ENCODE measurements at places on chromosomes 11 and 22.

DNA sequence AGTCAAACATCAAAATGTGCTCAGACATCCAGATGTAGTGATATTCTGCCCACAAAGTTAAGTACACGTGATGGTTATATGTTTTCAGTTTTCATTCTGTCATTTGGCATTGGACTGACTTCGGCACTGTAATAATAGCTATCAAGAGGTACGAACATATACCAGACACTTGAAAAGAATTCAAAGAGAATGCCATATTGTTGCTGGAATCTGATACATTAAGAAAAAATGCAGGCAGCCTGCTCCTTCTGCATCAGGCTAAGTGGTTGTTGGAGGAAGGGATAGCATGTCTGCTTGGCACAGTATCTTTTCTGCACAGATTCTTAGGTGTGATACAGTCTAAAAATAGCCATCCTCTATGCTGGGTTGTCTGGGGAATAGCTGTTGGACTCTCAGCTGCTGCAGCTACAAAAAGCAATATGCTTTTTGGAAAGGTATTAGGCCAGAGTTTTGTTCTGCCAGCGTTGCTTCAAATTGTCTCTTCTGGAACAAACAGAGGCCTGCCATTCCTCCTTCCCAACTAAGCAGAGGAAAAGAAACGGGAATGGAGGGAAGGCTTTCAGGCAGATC is 892.6 kb downstream of the TBC1D22A start:
- DNase-seq, result no peak

DNA sequence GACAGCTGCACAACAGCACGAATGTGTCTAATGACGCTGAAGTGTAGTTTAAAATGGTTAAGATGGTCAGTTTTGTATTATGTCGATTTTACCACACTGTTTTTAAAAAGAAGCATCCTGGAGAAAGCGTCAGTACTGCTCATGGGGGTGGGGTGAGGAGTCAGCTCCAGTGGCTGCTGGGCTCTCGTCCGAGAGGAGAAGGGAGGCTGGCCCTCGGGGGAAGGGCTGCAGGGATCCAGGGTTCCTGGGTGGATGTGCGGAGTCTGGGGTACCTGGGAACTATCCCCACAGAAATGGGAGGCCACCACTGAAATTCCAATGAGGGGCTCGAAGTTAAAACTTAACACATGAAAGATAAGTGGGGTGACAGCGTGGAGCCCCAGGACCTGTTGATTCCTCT is 11.9 kb downstream of the C11orf21 start:
- DNase-seq, result no peak

DNA sequence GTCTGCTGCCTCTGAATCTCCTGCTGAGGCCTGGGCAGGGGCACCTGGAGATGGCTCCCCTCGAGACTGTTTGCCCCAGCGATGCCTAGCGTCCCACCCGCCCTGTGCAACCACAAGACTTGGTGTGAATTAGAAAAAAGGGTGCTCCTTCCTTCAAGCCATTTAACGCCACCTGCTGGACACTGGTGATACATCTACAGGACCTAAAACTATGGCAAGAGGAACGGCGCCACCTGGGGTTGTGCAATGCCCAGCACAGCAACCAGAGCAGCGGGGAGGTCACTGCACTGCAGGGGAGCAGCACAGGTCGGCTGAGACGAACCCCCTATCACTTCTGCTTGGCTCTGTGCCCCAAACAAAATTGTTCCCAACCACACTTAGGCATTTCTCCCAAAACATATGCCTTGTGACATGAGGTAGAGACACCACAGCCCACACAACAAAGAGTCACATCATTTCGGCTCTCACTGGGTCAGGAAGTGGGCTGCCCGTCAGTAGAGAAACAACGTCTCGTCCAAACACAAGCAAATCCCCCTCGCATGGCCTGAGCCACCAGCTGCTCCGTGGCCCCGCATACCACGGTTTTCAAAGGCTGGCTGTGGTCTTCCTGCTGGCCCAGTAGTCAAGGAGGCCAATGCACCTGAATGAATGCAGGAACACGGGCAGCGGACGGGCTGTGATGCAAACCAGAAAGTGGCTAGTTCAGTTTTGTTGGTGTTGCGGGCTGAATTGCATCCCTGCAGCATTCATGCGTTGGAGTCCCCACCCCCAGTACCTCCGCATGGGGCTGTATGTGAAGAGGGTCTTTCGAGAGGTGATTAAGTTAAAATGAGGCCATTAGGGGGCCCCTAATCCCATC is 171.9 kb downstream of the SHANK2 start:
- DNase-seq, result peak; percentile 48

- DNase-seq, result no peak
Observed at GRCh38 chr11:65381716-65382032, 772 bp downstream of the SLC25A45 start.

DNA sequence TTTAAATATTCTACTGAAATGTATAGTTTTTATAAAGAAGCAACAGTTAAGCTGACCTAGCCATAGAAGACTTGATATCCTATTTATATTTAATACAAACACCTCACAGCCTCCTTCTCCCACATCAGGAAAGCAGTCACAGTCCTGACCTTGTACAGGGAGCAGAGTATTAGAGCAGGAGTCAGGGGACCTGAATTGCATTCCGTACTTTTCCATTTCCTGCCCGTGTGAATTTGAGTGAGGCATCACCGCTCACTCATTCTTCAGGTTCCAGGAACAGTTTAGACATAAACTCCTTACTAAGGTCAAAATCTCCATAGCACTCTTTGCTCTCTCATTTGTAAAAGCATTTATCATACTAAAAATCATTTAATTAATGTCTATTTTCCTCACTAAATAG is 482.5 kb upstream of the FAT3 start:
- DNase-seq, result no peak

GRCh38 chr11:47337229-47337924 is 15.1 kb downstream of the MYBPC3 start:
- DNase-seq, result no peak

GRCh38 chr11:119087123-119087522 is 2.4 kb downstream of the HMBS start:
- DNase-seq, result no peak

DNA sequence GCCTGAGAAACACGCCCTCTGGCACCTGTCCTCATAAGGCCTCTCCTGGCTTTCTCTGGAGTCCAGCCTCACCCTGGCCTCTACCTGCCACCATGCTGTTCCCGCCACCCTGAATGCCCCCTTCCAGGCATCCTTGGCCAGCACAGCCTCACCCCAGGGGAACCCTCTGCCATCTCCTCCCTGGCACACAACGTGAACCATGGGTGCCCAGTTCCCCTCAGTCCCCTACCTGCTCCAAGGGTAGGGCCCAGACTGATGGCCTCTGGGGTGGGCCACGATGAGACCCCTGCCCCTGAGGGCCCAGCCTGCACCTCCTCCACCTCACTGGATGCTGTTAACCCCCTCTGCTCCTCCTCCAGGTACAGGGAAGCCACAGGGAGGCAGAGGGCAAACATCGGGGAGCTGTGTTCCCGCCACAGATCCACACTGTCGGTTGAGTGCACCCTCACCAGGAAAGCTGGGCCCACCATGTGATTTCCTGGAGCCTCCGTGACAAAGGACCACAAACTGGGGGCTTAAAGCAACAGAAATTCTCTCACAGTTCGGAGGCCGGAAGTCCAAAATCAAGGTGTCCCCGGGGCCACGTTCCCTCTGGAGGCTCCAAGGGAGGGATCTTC is 169.6 kb downstream of the BRD1 start:
- DNase-seq, result no peak

- peak; percentile 69 for DNase-seq
Observed at GRCh38 chr11:16184588-16184987, 171.8 kb downstream of the SOX6 start.

- no peak for DNase-seq
Observed at GRCh38 chr11:11747570-11747969, 94.2 kb upstream of the USP47 start.

- DNase-seq, result no peak
Observed at GRCh38 chr11:68370211-68371111, 58.1 kb downstream of the LRP5 start.

Data from stromal cell of bone marrow (primary cell).